ENCODE measurements at places on chromosomes 7 and 10. TPM values are rescaled to one million over a fixed set of nuclear protein-coding genes. Genes with fewer than 3 reads are reported as not detected.

COL17A1 gene
- 16.3 TPM for total RNA-seq

PRPS1L1 gene
- total RNA-seq = not detected

PIK3CG gene
- 7.0 TPM for total RNA-seq

VSTM4 gene
- 0.58 TPM for total RNA-seq

SHTN1 gene
- 19.3 TPM for total RNA-seq

DNA sequence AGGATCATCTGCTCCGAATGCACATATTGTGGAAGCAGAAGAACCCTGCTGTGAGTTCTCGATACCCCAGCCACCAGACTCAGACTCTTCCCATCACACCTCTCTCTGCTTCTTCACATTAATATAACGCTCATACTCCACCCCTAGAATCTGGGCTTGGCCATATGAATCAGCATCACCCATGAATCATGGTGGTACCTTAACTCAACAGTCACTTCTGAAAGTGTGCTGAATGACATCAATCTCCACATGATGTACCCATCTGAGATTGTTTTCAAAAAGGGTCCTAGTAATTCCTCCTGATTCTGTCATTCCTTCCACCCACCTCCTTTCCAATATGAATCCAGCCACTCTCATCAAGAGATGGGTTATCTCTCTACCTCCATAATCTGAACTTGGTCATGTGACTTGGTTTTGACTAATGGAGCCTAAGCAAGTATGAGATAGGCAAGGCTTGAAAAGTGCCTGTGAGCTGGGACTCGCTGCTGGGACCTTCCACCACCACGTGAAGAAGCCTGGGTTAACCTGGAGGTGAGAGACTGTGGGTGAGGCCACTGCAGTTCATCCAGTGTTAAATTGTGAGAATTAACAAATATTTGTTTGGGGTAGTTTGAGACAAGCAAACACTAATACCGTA lies 15.4 kb downstream of the YWHAG start:
- no peak overlapping the region for H3K27ac ChIP-seq
- no peak overlapping the region for H3K4me3 ChIP-seq
- peaks cover 36% of the 10 kb centered on the region for H3K36me3 ChIP-seq
- H3K4me1 ChIP-seq = peaks cover 24% of the 10 kb centered on the region
- H3K27me3 ChIP-seq = no peaks in the 10 kb centered on the region

DNA sequence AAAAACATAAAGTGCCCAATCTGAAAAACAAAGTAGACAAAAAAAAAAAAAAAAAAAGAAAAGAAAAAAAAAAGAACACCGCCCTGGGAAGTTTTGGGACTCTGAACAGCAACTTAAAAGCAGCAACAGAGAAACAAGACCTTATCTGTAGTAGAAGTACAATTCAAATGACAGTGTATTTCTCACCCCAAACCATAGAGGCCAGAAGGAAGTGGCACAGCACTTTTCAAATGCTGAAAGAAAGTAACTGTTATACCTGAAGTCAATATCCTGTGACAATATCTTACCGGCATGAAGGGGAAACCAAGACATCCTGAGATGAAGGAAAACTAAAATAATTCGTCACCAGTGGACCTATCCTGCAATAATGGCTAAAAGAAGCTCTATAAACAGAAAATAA lies 112.1 kb downstream of the DNAJC1 start:
- H3K27me3 ChIP-seq = no peaks in the 10 kb centered on the region
- H3K4me1 ChIP-seq = no peaks in the 10 kb centered on the region
- DNase-seq = no peak

GRCh38 chr7:146864644-146865043 lies 748.0 kb downstream of the CNTNAP2 start:
- H3K4me3 ChIP-seq = no peak overlapping the region
- no peaks in the 10 kb centered on the region for H3K36me3 ChIP-seq
- no peaks in the 10 kb centered on the region for H3K27me3 ChIP-seq
- DNase-seq = no peak
- no peak overlapping the region for H3K27ac ChIP-seq
- H3K4me1 ChIP-seq = no peaks in the 10 kb centered on the region

DNA sequence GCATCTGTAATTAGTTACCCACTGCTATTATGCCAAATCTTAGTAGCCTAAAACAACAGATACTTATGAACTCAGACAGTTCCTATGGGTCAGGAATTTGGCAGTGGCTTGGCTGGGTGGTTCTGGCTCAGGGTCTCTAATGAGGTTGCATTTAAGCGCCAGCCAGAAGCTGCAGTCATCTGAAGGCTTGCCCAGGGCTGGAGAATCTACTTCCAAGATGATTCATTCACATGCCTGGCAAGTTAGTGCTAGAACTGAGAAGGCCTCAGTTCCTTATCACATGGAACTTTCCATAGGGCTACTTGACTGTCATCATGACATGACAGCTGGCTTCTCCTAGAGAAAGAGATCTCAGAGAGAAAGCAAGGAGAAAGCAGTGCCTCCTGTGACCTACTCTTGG lies 121.3 kb downstream of the AVL9 start:
- H3K4me3 ChIP-seq = no peak overlapping the region
- H3K27me3 ChIP-seq = no peaks in the 10 kb centered on the region
- H3K4me1 ChIP-seq = no peaks in the 10 kb centered on the region
- no peak for DNase-seq
- no peak overlapping the region for H3K27ac ChIP-seq

DNA sequence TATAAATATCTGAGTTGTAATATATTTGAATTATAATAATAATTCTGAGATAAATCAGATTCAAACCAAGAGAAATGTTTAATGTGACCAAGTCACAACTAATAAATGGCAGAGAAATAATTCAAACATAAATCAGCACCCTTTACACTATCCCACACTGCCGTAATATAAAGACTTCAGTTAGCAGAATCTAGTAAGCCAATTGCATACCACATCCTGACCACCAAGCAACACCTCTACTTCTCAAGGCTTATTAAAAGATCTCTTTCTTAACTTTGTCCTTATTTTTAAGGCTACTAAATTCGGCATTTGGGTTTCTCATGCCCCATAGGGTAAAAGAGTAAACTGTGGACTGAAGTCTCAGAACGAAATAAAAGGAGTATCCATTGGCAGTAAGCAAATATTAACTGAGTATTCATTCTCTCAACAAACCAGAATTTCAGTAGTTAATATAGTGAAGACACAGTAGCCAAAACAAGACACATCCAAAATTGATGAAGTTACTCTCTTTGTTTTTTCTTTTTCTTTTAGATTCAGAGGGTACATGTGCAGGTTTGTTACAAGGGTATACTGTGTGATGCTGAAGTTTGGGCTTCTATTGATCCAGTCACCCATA lies 14.8 kb downstream of the ACBD5 start:
- no peak overlapping the region for H3K4me3 ChIP-seq
- DNase-seq = no peak
- no peak overlapping the region for H3K27ac ChIP-seq
- H3K4me1 ChIP-seq = no peaks in the 10 kb centered on the region
- no peaks in the 10 kb centered on the region for H3K27me3 ChIP-seq

DNA sequence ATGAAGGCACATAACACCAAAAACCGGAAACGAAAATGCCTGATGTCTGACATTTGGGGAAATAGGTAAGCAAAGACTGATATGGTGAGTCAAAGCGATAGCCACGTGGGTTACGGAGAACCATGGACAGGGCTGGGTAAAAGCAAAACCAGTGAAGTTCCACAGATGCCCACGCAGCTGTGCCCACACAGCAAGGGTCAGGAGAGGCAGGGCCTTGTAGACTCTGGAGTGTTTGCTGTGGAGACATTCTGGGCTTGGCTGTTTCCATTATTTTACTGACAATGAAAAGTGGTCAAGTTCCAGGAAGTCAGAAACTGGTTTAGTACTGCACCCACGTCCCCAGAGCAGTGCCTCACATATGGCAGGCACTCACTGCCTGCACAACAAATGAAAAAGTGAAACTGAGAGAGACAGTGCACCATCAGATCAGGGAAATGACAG lies 148.7 kb downstream of the ZMYND11 start:
- peaks cover 87% of the 10 kb centered on the region for H3K36me3 ChIP-seq
- H3K4me3 ChIP-seq = no peak overlapping the region
- H3K27me3 ChIP-seq = no peaks in the 10 kb centered on the region

GRCh38 chr7:20785157-20786048 lies 1.3 kb downstream of the SP8 start:
- peak overlapping the region; percentile 47 for H3K4me3 ChIP-seq
- no peak overlapping the region for H3K27ac ChIP-seq
- H3K4me1 ChIP-seq = peaks cover 37% of the 10 kb centered on the region
- no peaks in the 10 kb centered on the region for H3K36me3 ChIP-seq
- H3K27me3 ChIP-seq = peaks cover 98% of the 10 kb centered on the region

DNA sequence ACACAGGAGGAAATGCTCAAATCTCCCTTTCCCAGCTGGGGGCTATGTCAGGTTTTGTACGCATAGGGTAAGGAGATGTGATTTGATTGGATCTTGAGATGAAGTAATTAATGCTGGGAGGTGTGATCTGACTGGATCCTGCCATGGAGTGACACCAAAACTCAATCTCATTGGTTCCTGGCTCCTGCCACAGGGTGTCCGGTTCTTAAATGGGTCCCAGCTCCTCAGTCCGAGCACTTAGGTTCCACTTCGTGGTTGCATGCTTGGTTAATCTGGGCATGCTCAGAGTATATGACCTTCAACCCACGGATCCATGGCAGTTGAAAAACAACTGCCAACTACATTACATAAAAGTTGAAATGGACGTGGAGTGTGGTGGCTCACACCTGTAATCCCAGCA lies 3.1 kb upstream of the ZNF12 start:
- H3K36me3 ChIP-seq = no peaks in the 10 kb centered on the region
- H3K4me1 ChIP-seq = peaks cover 12% of the 10 kb centered on the region
- no peak overlapping the region for H3K27ac ChIP-seq
- no peak for DNase-seq
- peaks cover 7% of the 10 kb centered on the region for H3K27me3 ChIP-seq
- H3K4me3 ChIP-seq = no peak overlapping the region

- H3K36me3 ChIP-seq = no peaks in the 10 kb centered on the region
- no peaks in the 10 kb centered on the region for H3K4me1 ChIP-seq
- H3K4me3 ChIP-seq = no peak overlapping the region
- H3K27ac ChIP-seq = no peak overlapping the region
These were observed 47.4 kb downstream of the PPP1R17 start for GRCh38 chr7:31734456-31734855.

GRCh38 chr10:125021686-125022344 lies 79.9 kb downstream of the ZRANB1 start:
- no peak overlapping the region for H3K27ac ChIP-seq
- peaks cover 23% of the 10 kb centered on the region for H3K36me3 ChIP-seq
- H3K4me3 ChIP-seq = no peak overlapping the region
- peaks cover 63% of the 10 kb centered on the region for H3K4me1 ChIP-seq
- no peaks in the 10 kb centered on the region for H3K27me3 ChIP-seq

- no peaks in the 10 kb centered on the region for H3K27me3 ChIP-seq
- no peak for DNase-seq
- H3K27ac ChIP-seq = no peak overlapping the region
- no peaks in the 10 kb centered on the region for H3K4me1 ChIP-seq
- H3K36me3 ChIP-seq = no peaks in the 10 kb centered on the region
These were observed 7.9 kb upstream of the ZNF746 start for GRCh38 chr7:149505551-149505950.
